Adrenal gland (tissue), 19 donors: ENCODE measurements at places on chromosomes 3 and 15. TPM values are rescaled to one million over a fixed set of nuclear protein-coding genes. Genes with fewer than 3 reads are reported as not detected.

GOLGA8O gene
- total RNA-seq, result 3.5 TPM

FOXB1 gene
- not detected for total RNA-seq

CLDN16 gene
- 2.9 TPM for total RNA-seq

RAD51 gene
- not detected for total RNA-seq

CCR1 gene
- 18.1 TPM for total RNA-seq

PARP16 gene
- 13.4 TPM for total RNA-seq

IGSF11 gene
- 29.1 TPM for total RNA-seq

ISL2 gene
- not detected for total RNA-seq

ROBO2 gene
- 3.4 TPM for total RNA-seq

ZBBX gene
- not detected for total RNA-seq

SCAANT1 gene
- total RNA-seq, result not detected

NANOGP8 gene
- total RNA-seq, result not detected

GRCh38 chr3:15310491-15311370, 21.7 kb downstream of the SH3BP5 start:
- peak; percentile 52 for DNase-seq

DNA sequence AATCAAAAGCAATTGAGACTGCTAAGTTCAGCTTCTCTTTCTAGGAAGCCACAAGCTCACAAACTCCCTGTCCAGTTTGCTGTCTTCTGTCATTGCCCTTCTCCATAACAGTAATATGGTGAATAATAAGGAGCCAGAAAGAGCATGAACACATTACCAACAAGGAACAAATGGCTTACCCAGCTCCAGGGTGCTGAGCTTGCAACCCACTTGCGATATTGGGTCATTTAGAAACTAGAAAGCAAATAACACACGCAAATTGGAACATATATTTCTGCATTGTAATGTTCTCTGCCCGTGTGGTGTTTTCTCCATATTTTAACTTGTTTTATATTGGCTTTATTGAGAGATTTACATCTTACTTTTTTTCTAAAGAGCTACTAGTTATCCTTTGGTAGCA, 325.3 kb downstream of the GBE1 start:
- DNase-seq, result no peak

DNA sequence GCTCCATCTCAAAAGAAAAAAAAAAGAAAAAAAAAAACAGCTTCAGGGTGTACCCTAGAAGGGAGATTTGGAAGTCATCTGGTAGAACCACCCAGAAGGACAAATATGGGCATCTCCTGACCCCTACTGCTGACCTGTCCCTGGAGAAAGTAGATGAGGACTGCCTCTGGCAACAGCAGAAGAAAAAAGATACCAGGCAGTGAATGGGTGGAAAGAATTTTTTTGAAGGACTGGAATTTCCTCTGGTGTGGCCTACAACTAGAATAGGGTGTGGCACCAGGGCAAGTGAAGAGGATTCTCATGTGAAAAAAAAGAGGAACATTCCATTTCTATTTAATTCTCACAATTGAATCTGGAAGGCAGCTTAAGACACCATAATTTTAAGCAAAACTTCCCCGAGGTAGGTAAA, 3.1 kb downstream of the ANXA2 start:
- DNase-seq, result no peak

- DNase-seq, result peak; percentile 18
Observed at GRCh38 chr15:100696452-100696851, 94.1 kb downstream of the ASB7 start.

GRCh38 chr3:160400030-160400701, 716 bp downstream of the SMC4 start:
- DNase-seq, result peak; percentile 59

DNA sequence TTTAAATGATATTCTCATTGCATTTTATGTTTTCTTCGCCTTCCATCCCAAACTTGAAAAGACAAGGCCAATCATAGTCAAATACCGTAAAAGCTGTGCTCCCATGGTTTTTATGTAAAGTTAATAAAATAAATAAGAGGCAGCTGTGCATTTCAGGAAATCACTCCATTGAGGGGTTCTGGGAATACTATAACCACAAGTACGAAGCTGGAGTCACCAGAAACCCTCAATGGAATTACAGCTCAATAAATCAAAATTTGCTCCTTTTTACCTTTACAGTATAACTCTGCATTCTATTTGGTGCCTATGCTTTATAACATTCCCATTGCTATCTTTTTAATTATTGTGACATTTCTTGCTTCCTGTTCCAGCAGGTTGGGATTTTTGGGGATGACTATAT, 77.2 kb downstream of the C3orf38 start:
- DNase-seq, result no peak

DNA sequence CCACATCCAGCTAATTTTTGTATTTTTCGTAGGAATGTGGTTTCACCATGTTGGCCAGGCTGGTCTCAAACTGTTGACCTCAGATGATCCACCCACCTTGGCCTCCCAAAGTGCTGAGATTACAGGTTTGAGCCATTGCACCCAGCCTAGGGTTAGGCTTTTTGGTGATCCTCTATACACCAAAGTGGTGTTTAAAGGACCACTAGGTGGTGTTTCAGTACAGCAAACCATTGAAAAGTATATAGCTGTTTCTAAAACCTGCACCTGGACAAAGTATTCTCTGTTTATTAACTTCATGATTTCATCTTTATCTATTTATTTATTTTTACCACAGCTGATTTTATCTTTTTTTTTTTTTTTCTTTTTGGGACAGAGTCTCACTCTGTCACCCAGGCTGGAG, 68.4 kb downstream of the MINDY2 start:
- no peak for DNase-seq

- DNase-seq, result peak; percentile 81
Observed at GRCh38 chr15:77486542-77487468, 66.1 kb downstream of the HMG20A start.

DNA sequence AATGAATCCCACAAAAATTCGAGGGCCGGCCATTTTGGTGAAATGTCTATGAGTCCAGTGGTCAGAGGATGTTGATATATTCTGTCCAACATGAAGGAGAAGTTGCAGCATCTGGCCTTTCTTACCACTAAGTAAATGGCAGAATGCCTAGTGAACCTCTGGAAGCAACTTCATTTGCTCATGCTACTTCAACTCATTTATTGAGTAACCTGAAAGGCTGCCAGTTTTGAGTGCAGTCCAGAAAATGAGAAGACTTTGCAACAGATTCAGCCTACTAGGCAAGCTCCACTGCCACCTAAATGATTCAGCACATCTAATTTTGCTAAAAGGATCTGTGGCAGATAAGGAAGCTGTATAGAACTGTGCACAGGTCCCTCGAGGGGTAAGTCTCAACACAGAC, 265.0 kb downstream of the OPA1 start:
- peak; percentile 24 for DNase-seq

- DNase-seq, result no peak
Observed at GRCh38 chr3:23633261-23633960, 172.3 kb upstream of the UBE2E1 start.

DNA sequence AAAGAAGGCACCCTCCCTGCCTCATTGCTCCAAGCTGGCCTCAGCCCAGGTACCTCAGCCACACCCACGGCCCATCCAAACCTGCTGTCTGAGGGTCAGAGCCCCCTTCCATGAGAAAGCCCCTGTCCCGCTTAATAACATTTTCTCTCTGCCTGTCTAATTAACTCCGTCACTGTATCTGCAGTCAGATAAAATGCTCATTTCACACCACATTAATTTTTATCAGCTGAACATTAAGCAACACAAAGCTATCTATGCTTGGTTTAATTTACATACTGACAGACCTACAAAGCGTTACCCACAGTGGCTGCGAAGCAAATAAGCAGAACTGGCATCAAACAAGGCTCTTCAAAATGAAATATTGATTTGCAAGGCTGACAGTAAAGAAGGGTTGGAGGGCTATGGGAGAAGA, 309.8 kb upstream of the ICE2 start:
- DNase-seq, result no peak

- no peak for DNase-seq
Observed at GRCh38 chr3:32912046-32912445, 39.4 kb upstream of the CCR4 start.

GRCh38 chr3:164683489-164683888, 394.8 kb downstream of the SI start:
- DNase-seq, result no peak

- DNase-seq, result no peak
Observed at GRCh38 chr15:34837246-34838016, 42.1 kb upstream of the ACTC1 start.

DNA sequence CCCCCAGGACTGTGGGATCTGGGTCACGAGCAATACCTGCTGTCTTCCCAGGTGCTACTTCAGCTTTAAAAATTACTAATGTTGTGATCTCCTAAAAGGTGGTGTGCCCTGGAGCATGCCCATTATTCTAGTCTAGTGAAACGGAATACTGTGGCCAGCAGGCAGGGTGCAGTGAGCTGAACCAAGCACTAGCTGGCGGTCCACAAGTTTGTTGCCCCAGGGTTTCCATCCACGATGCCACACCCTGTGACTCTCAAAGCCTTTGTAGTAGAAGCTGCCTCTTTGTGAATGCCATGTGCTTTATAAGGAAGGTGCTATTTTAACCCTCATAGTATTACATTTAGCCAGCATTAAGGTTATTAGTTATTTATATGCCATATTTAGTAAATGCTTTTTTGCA, 49.1 kb downstream of the PXYLP1 start:
- DNase-seq, result no peak

DNA sequence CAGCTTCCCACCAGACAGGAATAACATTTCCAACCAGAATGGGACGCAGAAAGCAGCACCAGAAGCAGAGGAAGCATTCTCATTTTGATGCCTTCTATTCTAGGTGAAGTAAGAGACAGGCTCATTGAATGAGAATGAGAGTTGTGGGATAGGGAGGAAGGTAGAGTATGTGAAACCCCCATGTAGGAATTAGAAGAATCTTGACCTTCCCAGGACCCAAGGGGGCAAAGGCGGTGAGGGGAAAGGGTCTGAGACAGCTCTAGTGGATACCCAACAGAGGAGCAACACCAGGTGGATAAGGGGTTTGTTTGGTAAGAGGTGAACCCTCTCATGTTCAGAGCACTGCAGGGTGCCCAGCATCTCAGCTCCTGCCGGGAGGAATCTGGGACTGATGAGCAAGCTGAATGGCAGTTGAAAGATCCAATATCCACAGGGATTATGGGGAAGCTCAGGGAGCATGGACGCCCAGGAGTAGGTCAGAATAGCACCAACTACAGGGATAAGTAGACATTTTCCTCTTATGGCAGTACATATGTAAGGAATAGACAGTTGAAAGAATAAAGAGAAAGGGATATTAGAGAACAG, 77.0 kb downstream of the PLCL2 start:
- DNase-seq, result no peak

DNA sequence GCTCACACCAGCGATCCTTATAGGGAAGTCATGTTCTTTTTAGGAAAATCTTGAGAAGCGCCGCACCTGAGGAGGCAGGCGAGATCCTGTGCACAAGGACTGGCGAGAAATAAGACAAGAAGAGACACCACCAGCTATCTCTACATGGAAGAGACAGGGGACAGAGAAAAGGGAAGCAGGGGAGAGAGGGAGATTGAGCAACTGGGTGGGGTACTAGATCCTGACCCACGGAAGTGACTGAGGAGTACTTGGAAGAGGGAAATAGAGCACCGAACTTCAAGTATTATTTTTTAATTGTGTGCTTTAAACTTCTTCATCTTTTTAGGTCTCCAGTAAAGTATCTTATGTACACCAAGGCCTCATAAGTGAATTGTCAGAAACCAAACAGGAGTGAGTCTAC, 742.0 kb upstream of the LMCD1 start:
- no peak for DNase-seq

DNA sequence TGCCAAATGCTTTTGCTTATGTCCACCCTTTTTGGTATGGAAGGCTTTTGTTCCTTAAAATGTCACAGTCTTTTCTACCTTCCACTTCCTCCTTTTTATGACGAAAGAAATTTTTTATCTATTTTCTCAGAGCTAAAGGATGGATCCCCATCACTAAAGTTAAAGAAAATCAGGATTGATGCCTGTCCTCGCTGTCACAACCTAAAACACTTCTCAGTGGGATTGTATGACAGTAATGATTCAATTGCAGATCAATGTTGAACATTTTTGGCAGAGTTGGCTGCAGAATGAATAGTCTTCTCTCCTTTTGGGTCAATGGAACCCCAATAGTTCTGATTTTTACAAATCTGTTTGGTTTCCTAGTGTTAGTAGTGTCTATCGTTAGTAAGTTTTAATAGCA, 549.8 kb upstream of the ROBO2 start:
- no peak for DNase-seq

GRCh38 chr3:100402256-100402655, 917 bp downstream of the LNP1 start:
- DNase-seq, result no peak

GRCh38 chr15:27260523-27260922, 289.5 kb downstream of the GABRG3 start:
- no peak for DNase-seq

DNA sequence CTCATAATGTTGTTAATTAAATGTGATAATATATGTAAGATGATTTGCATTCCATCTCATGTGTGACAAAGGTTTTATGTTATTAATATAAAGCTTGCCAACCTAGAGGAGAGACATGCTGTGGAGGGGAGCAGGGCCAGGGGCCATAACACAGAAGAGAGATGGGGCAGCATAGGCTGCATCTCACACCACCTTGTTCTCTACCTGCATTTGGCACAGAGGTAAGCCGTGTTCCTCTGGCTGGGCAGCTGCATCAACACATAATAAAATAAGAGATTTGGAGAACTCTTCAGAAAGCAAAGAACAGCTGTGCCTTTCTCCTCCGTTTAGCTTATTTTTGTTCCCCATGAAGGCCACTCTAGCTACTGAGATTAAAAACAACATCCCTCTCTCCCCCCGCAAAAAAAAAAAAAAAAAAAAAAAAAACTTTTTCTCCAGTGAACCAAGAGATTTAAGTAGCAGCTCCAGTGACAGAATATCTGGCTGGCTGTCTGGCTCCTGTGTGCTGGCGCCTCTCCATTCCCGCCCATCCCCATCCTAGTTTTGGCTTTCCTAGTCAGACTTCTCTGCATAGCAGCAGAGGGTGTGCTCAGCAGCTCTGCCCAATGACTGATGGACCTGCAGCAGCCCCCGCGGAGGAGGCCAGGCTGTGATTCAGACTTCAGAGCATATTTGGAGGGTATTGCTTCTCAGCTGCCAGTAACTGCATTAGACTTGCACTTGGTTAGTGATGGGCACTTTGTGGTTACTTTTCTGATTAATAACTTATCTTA, 52.2 kb upstream of the STXBP5L start:
- DNase-seq, result peak; percentile 72

- DNase-seq, result peak; percentile 14
Observed at GRCh38 chr3:139893267-139893962, 41.6 kb upstream of the CLSTN2 start.

GRCh38 chr3:102084704-102085103, 235.4 kb downstream of the NFKBIZ start:
- DNase-seq, result no peak

GRCh38 chr15:95175914-95176658, 944.7 kb downstream of the MCTP2 start:
- DNase-seq, result no peak

- DNase-seq, result no peak
Observed at GRCh38 chr3:193021506-193022010, 103.9 kb upstream of the MB21D2 start.

- DNase-seq, result no peak
Observed at GRCh38 chr3:12835052-12835665, 6.2 kb downstream of the RPL32 start.

GRCh38 chr15:80684697-80685096, 10.4 kb upstream of the ABHD17C start:
- DNase-seq, result no peak

- DNase-seq, result no peak
Observed at GRCh38 chr15:68612979-68613740, 34.4 kb downstream of the CORO2B start.
